Gastrocnemius medialis (tissue), 4 donors: ENCODE measurements at places on chromosomes 2 and 18. TPM values are rescaled to one million over a fixed set of nuclear protein-coding genes. Genes with fewer than 3 reads are reported as not detected.

The ASPRV1 gene
- 0.42 TPM for total RNA-seq

DNA sequence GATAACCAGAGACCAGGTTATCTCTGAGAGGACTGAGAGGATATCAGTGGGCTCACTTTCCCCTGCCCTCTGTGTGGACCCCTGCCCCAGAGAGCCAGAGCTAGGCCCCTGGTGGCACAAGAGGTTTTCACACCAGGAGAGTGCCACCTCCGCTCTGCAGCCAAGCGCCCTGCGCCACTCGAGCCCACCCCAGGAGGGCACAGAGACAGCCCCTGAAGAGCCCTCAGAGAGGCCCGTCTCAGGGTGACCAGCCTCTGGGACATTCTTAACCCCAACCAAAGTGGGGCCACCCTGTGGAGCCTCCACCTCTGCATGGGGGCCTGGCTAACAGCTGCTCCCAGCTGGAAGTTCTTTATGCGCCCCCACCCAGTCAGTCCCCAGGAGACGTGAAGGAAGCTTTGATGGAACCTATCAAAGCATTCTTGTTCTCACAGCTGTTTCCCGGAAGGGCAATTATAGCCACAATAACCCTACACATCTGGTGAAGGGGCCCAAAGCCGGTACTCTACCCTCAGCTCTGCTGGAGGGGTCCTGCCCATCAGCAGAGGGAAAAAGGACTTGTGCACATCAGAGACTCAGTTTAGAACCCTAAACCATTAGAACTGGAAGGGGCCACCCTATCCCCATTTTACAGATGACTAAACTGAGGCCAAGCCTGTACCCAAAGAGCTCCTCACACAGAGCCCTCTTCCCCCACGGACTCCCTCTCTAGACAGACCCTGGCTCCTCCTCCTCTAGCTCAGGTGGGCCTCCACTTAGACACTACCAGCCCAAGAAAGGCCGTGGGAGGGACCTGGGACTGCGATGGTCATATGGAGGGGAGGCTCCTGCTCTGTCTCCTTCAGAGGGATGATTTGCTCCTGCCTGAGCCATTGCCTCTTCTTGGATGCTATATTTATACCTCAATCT lies 101.1 kb downstream of the ZFP36L2 start:
- no peaks in the 10 kb centered on the region for H3K36me3 ChIP-seq
- peaks cover 9% of the 10 kb centered on the region for H3K4me1 ChIP-seq
- no peak for DNase-seq
- no peak overlapping the region for H3K27ac ChIP-seq
- H3K27me3 ChIP-seq, result no peaks in the 10 kb centered on the region
- no peak overlapping the region for H3K4me3 ChIP-seq

GRCh38 chr2:7324706-7325105 lies 407.5 kb downstream of the RNF144A start:
- H3K36me3 ChIP-seq, result no peaks in the 10 kb centered on the region
- H3K4me1 ChIP-seq, result no peaks in the 10 kb centered on the region
- H3K4me3 ChIP-seq, result no peak overlapping the region
- no peak for DNase-seq

DNA sequence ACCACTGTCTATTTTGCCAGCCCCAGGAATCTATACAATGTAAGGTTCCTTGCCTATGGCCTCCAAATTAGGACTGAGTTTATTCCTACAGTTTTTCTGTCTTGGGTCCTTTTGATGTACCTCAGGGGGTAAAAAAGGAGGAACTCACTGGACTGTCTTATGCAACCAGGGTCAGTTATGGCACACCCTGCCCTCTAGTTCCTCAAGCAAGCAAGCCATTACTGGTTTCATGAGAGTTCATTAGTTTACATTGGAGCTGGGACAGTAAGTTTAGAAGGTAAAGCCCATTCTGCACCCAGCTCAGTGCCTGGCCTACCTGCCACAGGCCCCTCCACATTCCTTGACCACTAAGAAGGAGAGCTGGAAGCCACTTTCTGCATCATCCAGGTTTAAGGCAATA lies 68.7 kb upstream of the WIPF1 start:
- H3K27ac ChIP-seq, result no peak overlapping the region
- no peak overlapping the region for H3K4me3 ChIP-seq
- DNase-seq, result no peak
- H3K4me1 ChIP-seq, result peaks cover 4% of the 10 kb centered on the region
- no peaks in the 10 kb centered on the region for H3K36me3 ChIP-seq

GRCh38 chr18:36108601-36109000 lies 20.5 kb downstream of the SLC39A6 start:
- H3K4me3 ChIP-seq, result no peak overlapping the region
- H3K4me1 ChIP-seq, result no peaks in the 10 kb centered on the region
- peaks cover 38% of the 10 kb centered on the region for H3K36me3 ChIP-seq
- no peak for DNase-seq
- no peaks in the 10 kb centered on the region for H3K27me3 ChIP-seq

The C18orf54 gene
- 0.26 TPM for total RNA-seq

DNA sequence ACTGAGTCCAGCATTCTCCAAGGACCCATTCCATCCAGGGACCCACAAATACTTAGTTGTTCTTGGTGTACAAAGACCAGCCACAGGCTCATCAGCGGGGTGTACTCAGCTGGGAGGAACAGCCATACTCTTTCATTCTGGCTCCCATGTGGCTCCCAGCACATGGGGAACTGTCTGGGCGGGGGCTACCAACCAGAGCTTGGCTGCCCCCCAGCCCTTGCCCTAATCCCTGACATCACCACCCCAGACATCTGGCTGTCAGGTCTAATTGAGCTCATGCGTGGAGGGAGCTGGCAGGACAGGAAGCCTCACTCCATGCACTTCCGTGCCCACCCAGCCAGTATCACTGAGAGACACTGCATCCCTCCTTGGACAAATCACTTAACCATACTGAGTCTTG lies 283.6 kb downstream of the DYSF start:
- no peaks in the 10 kb centered on the region for H3K27me3 ChIP-seq
- peaks cover 4% of the 10 kb centered on the region for H3K4me1 ChIP-seq
- H3K36me3 ChIP-seq, result no peaks in the 10 kb centered on the region
- H3K4me3 ChIP-seq, result no peak overlapping the region
- DNase-seq, result no peak
- no peak overlapping the region for H3K27ac ChIP-seq

GRCh38 chr2:1688161-1688560 lies 56.2 kb downstream of the PXDN start:
- no peaks in the 10 kb centered on the region for H3K27me3 ChIP-seq
- no peaks in the 10 kb centered on the region for H3K4me1 ChIP-seq
- no peak overlapping the region for H3K4me3 ChIP-seq
- H3K36me3 ChIP-seq, result no peaks in the 10 kb centered on the region
- DNase-seq, result no peak

GRCh38 chr2:199384043-199384442 lies 73.7 kb downstream of the SATB2 start:
- no peaks in the 10 kb centered on the region for H3K27me3 ChIP-seq
- H3K27ac ChIP-seq, result no peak overlapping the region
- H3K4me3 ChIP-seq, result no peak overlapping the region

DNA sequence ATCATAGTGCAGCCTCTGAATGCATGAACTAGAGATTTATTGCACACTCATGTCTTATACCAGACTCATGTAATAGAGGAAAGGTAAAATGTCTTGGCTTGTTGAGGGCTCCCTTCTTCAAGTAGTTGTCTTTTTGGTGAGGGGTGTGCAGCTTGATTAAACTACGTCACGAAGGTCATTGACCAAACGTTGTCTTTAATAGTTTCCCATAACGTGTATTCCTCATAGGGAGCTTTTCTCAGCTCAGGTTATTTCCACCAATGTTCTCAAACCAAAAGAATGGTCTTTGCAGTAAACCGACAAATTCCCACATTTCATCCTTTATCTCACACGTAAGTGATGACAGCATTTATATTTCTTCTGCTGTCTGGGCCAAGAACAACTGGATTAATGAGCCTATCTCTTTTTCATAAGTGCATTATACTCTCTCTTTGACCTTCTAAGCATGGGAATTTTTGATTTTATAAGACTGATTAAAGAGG lies 547.7 kb upstream of the ZEB2 start:
- no peaks in the 10 kb centered on the region for H3K4me1 ChIP-seq
- peak overlapping the region; percentile 78 for H3K27ac ChIP-seq
- no peaks in the 10 kb centered on the region for H3K36me3 ChIP-seq
- H3K27me3 ChIP-seq, result no peaks in the 10 kb centered on the region
- no peak for DNase-seq
- no peak overlapping the region for H3K4me3 ChIP-seq

DNA sequence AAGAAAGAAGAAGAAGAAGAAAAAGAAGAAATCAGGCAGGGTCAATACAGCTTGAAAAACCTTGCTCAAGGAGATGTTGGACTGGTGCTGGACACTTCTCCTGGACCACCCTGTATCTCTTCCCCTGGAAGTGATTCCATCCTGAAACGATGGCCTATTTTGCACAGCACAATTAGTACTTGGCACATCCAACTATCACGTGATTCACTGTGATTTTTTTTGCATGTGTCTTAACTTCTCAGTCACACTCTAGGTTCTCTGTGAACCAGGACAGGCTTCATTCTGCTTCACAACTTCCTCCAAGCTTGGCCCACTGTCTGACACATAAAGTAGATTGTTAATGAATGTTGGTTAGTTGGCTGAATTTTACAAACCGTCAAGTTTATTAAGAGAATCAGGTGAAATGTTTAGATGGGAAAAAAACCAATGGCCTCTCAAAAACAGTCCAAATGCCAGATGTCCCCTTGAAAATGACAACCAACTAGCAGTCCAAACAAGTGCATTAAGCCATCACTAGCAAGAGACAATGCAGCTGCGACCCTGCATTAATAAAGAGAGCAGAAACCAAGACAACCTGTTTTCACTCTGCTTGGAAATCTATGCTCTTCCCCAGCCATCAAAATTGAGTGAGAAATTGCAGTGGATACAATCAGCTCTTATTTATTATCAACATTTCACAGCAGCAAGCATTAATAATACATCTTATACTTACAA lies 300.0 kb upstream of the CHAC2 start:
- H3K36me3 ChIP-seq, result no peaks in the 10 kb centered on the region
- peaks cover 11% of the 10 kb centered on the region for H3K4me1 ChIP-seq
- no peak overlapping the region for H3K27ac ChIP-seq
- no peaks in the 10 kb centered on the region for H3K27me3 ChIP-seq
- H3K4me3 ChIP-seq, result no peak overlapping the region

The SLC14A1 gene
- 6.5 TPM for total RNA-seq

The YPEL5 gene
- 55.4 TPM for total RNA-seq

The KLHL29 gene
- 5.0 TPM for total RNA-seq

The PRKAG3 gene
- 34.0 TPM for total RNA-seq

GRCh38 chr2:126507425-126507911 lies 148.5 kb upstream of the GYPC start:
- H3K27ac ChIP-seq, result no peak overlapping the region
- H3K27me3 ChIP-seq, result no peaks in the 10 kb centered on the region
- no peaks in the 10 kb centered on the region for H3K4me1 ChIP-seq
- no peaks in the 10 kb centered on the region for H3K36me3 ChIP-seq
- no peak for DNase-seq
- no peak overlapping the region for H3K4me3 ChIP-seq

DNA sequence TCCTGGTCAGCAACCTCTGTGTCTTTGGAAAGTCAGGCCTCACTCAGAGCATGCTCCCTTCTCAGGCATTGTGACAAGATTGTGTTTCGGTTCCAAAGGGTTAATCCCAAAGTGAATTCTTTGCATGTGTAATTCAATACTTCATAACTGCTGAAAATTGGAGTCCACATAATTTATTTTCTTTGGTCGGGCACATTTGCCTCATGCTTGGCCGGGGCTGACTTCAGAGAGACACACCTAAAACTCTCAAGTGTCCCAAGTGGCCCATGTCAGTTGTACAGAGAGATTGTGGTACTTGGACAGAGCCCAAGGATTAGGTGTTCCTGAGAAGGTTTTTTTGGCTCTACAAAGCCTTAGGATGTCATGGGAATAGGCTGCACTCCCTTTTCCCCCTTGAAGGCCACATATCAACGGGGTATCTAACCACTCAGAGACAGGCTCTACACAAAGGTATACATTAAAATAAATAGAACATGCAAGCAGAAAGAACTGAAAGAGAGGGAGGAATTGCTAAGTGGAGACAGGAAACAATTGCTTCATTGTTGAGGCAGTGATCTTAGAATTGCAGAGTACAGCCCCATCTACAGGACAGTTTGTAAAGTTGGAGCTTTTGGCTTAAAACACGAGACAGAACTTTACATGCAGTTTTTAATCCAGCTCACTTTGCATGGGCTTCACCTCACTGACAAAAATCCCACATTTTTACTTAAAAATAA lies 1232.3 kb upstream of the ZEB2 start:
- peak; percentile 18 for DNase-seq
- no peaks in the 10 kb centered on the region for H3K36me3 ChIP-seq
- H3K27me3 ChIP-seq, result no peaks in the 10 kb centered on the region
- H3K4me3 ChIP-seq, result no peak overlapping the region
- no peak overlapping the region for H3K27ac ChIP-seq
